Activated T-helper 1 cell treated with anti-CD3 and anti-CD28 coated beads, Interleukin-2, amount 50 U/mL, for 16 hours (primary cell): ENCODE measurements at places on chromosomes 6 and 20.

DNA sequence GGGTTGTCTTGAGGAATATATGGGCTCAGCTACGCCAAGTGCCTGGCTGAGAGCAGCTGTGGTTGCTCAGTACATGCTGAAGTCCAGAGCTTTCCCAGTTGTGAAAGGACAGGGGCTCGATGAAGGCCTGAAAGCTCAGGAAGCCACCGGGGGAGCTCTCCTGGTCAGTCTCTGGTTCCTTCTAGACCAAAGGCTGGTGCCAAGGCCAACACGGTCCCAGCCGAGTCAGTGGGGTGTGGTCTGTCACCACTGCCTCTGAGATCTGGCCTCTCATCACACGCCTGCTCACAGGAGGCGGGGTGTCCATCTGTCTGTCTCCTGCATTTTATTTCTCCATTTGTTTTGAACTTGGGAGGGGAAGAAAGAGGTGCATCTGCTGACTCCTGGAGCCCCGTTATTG lies 4.9 kb upstream of the FAM83C start:
- DNase-seq, result no peak

DNA sequence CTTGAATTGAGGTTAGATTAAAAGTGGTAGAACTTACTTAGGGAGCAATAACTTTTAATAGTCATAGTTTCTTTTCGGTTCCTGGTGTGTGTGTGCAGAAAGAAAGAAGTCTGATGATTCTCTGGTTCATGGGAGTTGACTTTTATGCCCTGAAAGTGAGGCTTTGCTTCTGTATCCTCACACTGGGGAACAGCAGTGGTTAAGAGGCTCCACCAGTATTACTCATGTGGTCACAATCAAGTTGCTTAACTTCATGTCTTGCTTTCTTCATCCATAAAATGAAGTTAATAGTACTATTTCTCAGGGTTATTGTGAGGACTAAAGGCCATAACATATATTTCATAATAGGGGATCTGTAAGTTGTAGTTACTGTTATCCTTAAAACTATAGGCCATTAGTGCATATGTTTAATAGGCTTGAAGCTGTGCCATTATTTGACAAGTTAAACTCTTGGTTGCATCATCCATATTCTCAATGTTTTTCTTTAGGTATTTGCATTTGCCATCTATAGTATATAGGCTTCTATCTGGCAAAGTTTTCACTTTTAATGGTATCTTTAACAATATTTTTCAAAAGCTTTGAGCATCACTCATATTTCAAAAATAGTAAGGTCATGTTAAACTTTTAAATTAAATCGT lies 262.4 kb downstream of the PLCB1 start:
- DNase-seq, result no peak

GRCh38 chr6:166228839-166229528 lies 61.3 kb upstream of the TBXT start:
- DNase-seq, result no peak

GRCh38 chr20:37330316-37330715 lies 15.6 kb upstream of the SRC start:
- no peak for DNase-seq

DNA sequence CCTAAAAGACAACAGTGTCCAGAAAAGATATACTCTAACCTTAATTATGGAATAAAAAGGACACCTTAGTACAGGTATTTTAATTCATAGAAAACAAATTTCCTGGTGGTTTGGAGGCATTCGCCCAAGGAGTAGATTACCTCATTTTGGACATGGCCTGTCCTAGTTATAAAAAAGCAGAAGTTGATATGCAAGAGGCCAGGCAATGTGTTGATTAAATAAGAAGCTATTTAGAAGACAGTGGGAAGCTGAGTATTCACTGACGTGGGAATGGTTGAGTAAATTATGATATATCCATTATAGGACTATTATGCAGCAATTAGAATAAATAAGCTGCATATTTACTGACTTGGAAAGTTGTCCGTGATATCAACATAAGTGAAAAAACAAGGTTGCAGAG lies 314.9 kb downstream of the ALDH8A1 start:
- no peak for DNase-seq

DNA sequence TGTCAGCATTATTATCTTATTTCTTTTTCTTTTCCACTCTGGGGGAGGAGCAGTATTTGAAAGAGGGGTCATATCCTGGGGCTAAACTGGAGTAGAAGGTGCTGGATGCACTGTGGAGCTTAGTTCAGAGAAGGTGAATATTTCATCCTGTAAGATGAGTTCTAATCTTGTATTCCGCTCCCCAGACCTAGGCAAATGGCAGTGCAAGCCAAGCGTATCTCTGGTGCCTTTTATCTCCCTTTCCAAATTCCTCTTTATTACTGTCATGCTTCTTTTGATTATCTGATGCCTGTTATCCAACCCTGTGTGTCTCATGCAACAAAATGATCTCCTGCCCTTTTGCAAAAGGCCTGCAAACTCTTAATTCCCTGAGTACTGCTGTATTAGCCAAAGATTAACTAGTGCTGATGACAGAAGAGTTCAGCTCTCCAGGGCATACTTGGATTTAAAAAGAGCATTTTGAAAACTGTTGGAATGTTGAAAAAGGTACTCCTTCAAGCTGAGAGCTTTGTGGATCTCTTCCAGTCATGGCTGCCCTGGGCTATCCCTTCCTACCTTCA lies 138.0 kb downstream of the CARMIL1 start:
- no peak for DNase-seq

DNA sequence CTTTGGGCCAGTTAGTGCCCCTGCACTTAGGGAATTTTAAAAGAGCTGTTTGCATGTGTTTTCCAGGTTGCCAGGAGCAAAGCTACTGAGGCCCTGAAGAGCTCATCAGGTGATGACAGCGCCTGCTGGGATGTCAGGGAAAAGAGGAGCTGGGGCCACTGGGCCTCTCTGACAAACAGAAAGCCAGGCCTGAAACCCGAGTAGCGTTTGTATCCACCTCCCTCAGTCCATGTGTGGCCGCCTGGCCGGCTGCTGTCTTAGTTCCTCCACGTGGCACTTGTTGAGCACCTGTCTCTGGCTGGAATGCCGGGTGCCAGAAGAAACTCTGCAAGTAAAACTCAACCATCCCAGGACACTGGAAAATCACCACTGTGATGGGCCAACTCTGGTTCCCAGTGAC lies 601.2 kb downstream of the CDH26 start:
- no peak for DNase-seq
